ENCODE measurements at places on chromosomes 11 and 22.

DNA sequence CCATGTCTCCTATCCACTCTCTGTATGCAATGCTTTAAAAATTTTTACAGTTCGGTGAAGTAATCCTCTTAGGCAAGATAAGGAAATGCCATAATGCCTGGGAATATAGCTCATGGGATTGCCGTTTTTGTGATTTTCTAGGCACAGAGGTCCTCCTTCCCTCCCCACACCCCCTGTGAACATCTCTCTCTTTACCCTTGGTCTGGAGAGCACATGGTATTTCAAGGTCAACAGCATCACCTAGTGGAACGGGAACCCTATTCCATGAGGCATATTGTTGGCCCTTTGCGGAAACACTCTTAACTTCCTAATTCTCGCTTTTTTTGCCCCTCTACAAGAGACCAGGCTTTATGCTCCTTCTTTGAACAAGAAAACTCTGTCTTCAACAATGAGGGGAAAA lies 8.8 kb downstream of the NXPE4 start:
- DNase-seq, result no peak

- DNase-seq, result no peak
These were observed 167.3 kb downstream of the UVRAG start for GRCh38 chr11:75982309-75982708.

DNA sequence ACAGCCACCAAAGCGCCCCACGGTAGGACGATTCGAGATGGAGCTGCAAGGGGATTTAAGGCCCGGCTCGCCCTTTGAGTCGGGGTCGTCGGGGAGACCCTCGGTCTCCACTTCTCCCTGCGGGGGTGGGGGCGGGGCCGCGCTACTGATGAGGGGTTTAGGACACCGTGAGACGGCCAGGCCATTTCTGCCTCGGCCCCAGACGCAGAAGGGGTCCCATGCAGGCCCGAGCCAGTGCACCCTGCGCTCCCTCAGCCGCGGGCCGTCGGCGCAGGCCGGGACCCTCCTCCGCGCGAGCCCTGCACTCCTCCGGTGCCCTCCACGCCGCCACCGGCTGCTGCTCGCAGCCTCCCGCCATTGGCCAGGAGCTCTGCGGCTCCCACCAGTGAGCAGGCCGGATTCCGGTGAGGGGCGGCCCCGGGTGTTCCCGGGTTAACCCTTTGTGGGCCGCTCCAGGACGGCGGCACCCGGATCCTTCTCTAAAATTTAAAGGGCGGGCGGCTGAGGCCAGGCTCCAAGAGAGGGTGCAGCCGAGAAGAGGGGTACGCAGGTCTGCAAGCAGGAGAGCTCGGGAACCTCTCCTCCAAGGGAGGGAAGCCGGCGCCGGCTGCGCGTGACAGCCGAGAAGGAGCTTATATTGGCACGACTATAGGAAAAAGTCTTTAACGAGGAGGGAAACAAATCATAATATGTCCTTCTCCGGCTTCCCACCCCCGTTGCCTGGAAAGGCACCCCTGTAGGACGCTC lies 18.0 kb downstream of the CREB3L1 start:
- DNase-seq, result no peak

DNA sequence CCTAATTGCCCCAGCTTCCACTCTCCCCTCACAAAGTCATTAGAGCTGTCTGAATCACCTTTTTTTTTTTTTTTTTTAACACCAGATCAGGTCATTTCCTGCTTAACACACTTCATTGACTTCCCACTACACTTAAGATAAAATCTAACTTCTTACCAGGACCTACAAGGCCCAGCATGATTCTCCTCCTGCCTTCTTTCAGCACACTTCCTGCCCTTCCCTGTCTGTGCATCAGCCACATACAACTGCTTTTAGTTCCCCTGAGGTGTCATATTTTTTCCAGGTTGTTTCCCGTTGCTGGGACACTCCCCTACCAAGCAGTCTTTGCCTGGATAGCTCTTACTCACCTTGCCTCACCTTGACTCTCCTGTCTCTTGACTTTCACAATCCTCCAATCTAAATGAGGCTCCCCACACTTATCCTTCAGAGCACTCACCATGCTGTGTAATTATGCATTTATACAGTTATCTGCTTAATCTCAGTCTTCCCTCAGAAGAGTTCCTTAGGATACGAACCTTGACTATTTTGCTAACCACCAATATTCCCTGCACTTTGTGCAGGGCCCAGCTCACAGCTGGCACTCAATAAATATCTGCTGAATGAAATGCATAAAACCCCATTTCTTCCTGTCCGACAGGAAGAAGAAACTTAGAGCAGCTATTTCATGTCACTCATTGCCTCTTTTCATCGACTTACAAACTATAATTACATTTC lies 96.6 kb upstream of the AKIP1 start:
- no peak for DNase-seq

DNA sequence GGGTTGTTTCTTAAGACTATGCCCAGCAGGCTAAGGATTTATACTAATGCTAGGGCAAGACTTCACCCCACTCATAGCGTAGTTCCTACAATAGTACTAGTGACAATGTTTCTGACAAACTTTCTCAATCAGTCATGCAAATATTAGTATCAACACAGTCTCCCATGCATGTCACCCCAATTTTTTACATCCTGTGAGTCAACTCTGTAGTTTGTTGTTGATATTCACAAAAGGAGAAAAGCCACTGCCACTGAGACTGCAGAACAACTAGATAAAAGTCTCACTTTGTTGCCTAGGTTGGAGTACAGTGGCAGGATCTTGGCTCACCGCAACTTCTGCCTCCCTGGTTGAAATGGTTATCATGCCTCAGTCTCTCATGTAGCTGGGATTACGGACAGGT lies 155.2 kb downstream of the RBFOX2 start:
- DNase-seq, result no peak

GRCh38 chr22:19903513-19903912 lies 38.1 kb upstream of the COMT start:
- DNase-seq, result no peak

DNA sequence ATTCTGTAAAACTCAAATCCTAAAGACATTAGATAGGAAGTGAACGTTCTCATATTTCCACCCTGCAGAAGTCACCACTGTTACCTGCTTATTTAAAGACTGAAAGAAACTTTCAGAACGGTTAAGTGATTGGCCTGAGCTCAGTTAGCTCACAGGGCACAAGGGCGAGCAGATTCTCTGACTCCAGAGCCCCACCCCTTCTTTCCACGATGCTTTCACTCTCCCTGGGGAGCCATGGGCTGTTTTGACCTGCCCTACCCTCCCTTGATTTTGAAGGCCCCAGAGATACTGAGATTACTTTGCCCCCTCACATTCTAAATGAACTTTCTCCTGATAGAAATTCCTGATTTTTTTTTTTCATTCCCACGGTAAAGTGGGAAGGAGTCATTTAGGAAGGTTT lies 33.9 kb downstream of the ARHGAP1 start:
- DNase-seq, result no peak

- DNase-seq, result no peak
These were observed 4.5 kb downstream of the PATE1 start for GRCh38 chr11:125750629-125751028.

- DNase-seq, result no peak
These were observed at the start of gene RCN1 for GRCh38 chr11:32090545-32091370. RCN1 (plus strand) TSS chr11:32091074; CDS start chr11:32091197, 123 bp downstream.

GRCh38 chr11:74462631-74463030 lies 4.7 kb downstream of the KCNE3 start:
- peak; percentile 4 for DNase-seq

DNA sequence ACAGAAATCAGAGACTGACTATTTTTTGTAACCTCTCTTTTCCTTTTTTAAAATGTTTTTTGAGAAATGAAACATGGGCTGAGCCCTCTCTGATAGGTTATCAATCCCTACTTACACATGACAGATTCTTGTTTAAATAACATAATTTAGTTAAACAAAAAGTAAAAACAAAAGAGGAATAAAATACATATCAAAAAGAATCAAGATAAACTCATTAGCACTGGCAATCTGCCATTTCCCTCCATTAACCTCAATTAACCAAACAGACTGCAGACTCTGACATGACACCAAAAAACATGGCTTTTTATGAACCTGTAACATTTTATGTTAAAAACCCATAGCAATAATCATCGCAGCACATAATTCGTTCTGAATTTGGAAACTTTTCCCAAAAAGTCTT lies 284.4 kb upstream of the MTNR1B start:
- DNase-seq, result no peak

- no peak for DNase-seq
These were observed 12.5 kb downstream of the OSBPL5 start for GRCh38 chr11:3152471-3153110.

GRCh38 chr11:3160252-3161031 lies 4.7 kb downstream of the OSBPL5 start:
- peak; percentile 96 for DNase-seq

- no peak for DNase-seq
These were observed 15.9 kb downstream of the MED15 start for GRCh38 chr22:20523086-20523983.

DNA sequence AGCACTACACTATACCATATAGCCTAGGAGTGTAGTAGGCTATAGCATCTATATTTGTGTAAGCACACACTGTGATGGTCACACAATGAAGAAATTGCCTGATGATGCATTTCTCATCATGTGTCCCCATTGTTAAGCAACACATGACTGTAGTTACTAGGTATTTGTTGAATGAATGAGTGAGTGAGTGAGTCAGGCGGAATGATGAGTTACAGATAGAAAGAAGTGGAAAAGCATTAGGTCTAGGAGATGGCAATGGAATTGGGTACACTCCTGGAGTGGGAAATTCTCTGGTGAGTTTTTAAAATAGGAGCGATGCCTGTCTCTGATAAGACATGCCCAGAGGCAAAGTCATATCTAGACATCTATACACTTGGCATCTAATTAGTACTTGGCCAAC lies 160.5 kb upstream of the TBCEL start:
- DNase-seq, result no peak

GRCh38 chr11:124751391-124751740 lies 689 bp downstream of the VSIG2 start:
- no peak for DNase-seq

DNA sequence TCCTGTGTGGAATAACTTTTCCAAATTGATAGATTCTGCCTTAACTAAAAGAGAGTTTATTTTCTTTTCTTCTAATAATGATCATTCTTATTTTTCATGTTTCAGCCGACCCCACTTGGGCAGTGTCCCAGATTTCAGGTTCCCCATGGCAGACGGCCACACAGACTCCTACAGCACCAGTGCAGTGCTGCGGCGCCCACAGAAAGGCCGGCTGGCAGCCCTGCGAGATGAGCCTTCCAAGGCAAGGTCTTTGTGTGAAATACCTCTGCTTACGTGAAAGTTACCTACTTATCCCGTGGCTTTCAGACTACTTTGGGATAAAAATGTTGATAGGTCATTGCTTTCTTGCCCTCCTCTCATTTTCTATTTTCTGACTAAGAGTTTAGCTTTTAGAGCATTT lies 59.3 kb upstream of the CTTN start:
- no peak for DNase-seq

Measured in vagina (tissue), 2 donors.